ENCODE measurements at places on chromosomes 4 and X.

- no peak for DNase-seq
These were observed 23.6 kb downstream of the RBM10 start for GRCh38 chrX:47168495-47169073.

DNA sequence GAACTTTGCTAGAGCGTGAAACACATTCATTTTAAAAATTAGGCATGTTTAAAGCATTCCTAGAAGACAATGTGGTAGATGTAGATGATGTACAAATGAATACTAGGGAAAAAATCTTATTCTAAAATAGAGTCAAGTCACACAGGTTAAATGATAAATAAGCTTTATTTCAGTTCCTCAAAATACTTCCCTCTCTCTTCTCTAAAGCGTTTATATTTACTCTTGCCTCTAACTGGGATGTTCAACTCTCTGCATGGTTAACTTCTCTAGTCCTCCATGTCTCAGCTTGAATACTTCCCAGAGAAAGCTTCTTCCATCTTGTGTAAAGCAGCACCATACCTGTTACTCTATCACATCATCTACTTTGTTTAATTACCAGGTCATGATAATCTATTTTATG, 30.9 kb upstream of the GLRA3 start:
- no peak for DNase-seq

GRCh38 chr4:67928546-67928945, 34.7 kb downstream of the TMPRSS11A start:
- no peak for DNase-seq

DNA sequence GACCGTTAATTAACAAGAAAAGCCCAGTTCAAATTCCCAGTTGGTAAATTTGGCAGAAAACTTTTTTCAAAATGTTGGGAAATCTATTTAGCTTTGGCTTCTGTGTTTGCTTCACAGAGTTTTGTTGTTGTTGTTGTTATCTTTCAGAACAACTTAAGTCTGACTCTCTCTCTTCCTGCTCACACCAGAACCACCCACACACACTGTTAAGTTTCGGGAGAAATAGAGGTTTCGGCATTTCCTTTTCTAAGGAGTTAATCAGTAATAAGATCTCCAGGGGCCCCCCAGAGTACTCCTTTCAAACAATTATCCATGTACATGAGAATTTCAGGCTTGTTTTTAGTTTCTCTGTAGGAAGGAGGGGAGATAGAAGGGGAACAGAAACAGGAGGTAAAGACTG, 106.2 kb upstream of the PTCHD1 start:
- no peak for DNase-seq

DNA sequence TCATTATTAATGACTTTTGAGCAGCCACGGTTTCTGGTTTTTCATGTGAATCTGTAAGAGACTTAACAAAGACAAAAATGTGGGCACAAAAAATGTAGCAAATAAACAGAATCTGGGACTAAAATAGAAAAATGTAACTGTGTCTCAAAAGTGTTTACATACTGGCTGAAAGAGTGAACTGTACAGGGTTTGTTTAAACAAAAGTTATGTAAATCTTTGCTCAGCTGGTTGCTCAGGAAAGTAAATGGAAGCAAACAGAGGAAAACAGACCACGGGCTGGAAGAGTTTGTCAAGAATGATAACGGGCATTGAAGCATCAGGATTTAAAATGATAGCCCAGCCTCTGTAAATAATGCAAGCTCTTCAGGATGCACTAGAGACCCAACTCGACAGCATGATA, 921.8 kb upstream of the FTHL17 start:
- no peak for DNase-seq

DNA sequence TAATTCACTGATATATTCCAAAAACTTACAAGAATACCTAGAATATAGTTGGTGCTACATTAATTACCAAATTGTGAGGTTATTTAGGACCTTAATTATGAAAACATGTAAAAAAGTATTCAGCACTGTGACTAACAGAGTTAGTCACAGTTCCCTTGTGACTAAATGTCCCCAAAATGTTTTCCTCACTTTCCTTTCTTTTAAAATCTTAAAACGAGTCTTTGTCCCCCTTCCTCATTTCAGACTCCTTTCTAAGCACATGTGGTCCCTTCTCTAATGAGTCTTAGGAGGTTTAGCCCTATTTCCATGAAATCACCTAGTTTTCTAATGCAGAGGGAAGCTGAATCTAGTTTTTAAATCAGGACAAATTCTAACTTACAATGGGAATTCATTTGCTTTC, 175.0 kb downstream of the PPP3CA start:
- DNase-seq: no peak

DNA sequence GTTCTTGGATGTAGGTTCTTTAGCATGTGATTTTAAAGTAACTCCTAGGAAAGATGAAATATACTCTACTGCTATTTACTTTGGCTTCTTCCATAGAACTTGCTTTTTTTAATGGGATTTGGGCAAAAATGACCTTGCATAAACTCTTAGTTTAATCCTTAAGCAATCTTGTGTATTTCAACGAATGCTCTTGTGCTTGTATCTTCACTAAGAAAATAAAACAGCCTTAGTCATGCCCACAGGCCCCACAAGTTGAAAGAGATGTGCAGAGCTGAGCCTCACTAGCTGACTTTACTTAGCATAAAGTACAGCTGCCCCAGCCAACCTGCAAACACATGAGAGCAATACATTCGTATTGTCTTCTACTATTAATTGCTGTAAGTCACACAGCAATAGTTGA, 1609.2 kb downstream of the STIM2 start:
- DNase-seq: peak; percentile 35

DNA sequence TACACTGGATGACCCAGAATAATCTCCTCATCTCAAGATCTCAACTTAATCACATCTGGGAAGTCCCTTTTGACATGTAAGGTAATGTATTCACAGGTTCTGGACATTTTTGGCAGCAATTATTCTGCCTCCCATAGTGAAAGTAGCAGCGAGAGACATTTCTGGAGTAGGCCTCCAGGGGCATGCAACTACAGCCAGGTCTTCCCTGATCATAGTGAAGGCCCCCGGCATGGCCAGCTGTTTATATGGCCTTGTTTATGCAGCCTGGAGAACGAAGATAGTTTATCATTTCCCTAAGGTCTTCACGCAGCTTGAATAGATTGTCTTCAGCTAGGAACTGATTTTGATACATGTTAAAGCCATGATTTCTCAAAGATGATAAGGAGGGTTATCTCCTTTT, 139.9 kb downstream of the RNF150 start:
- DNase-seq: no peak

- no peak for DNase-seq
These were observed 12.5 kb downstream of the OGT start for GRCh38 chrX:71545364-71545763.

- no peak for DNase-seq
These were observed 2.6 kb upstream of the TCEANC start for GRCh38 chrX:13650318-13650717.

- peak; percentile 66 for DNase-seq
These were observed 11.4 kb upstream of the FMR1 start for GRCh38 chrX:147900349-147900748.

GRCh38 chr4:15674046-15674445, 7.6 kb upstream of the FAM200B start:
- DNase-seq: no peak

DNA sequence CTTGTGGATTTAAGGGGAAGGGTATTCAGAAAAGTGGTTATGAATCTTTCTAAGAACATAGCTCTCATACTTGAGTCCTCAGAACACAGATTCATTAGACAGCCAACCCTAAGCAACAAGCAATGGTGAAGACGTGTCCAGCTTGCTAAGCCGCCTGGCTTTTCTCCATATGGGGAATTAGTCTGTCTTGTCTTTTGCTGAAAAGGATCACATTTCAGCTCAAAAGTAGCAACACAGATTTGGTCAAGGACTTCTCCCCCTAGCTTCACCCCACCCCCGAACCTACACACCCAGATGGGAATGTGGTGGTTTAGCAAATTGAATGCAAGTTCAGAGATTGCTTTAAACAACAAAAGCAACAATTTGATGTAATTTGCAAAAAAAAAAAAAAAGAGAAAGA, 103.3 kb upstream of the RASGEF1B start:
- DNase-seq: no peak

DNA sequence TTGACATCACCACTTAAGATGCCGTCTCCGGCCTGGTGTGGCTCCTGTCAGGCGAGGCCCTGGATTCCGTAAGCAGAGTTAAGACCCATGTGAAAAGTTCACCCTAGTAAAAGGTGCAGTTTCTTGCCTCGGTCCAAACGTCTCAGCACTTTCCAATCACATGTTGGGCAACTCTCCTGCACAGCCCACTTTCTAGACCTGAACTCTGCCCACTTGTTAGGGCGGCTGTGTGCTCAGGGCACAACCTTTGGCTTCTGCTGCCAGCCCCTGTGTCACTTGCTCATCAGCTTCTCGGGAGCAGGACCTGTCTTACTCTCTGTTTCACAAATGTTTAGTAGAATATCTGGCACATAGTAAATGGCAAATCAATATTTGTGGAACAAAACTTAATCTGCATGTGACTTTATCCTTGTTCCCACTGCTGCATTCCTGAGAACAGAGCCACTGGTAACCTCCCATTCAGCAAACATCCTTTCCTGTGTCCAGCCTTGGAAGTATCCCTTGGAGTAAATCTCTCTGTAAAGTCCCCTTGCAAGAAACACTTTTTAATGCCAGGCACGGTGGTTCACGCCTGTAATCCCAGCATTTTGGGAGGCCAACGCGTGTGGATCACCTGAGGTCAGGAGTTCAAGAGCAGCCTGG, 38.7 kb upstream of the SH3RF1 start:
- DNase-seq: no peak

- peak; percentile 54 for DNase-seq
These were observed 185.5 kb upstream of the ANXA10 start for GRCh38 chr4:167906851-167907250.

GRCh38 chr4:1031956-1032795, 20.8 kb downstream of the FGFRL1 start:
- no peak for DNase-seq

DNA sequence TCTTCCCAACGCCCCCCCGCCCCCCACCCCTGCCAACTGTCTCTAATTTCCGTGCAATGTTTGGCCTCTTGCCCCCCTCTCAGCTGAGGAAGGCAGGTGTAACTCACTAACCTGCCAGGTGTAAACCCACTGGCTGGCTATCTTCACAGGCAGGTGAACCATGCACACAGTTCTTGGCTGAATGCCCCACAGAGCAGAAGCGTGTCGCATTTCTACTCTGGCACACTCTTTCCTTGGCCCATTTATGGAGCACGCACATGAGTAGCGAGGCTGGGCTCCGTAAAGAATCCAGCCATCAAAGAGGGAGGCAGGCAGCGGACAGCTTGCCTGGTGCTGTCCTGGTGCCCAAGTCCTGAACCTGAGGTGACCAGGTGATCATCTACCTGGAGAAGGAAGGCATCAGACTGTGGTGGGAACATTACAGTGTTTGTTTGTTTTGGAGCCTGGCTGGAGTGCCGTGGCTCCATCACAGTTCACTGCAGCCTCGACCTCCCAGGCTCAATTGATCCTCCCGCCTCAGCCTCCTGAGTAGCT, 39.2 kb upstream of the CRMP1 start:
- DNase-seq: no peak

- no peak for DNase-seq
These were observed 30.8 kb downstream of the NDNF start for GRCh38 chr4:121041307-121042090.

DNA sequence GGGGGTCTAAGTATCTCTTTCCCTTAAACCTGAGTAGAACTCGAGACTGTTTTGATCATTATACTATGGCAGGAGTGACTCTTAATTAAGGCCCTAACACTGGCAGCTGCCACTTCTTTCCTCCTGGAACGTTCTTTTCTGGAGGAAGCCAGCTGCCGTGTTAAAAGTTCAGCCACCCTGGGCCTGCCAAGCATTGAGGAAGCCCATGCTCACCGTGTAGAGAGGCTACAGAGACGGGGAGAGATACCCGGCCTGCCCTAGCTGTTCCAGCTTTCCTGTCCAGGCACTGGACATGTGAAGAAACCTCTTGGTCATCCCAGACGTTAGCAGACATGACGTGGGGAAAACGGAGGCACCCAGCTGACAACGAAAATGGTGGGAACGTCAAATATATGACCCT, 274.1 kb downstream of the ARHGAP10 start:
- DNase-seq: no peak

DNA sequence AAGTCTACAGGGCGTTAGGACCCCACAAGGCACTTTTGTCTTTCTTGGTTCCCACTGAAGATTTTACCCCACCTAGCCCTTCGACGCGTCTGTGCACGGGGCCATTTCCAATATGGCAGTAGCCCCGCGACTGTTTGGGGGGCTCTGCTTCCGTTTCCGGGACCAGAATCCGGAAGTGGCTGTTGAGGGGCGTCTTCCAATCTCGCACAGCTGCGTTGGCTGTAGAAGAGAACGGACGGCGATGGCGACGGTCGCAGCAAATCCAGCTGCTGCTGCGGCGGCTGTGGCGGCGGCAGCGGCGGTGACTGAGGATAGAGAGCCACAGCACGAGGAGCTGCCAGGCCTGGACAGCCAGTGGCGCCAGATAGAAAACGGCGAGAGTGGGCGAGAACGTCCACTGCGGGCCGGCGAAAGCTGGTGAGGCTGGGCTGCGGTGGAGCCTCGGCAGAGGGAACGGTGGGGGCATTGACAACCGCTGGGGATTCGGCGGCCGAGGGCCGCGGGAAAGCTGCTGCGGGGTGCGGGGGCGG, at the start of gene USP11:
TSS of gene USP11 (plus strand) at position 207 of the 530 bp plus-strand sequence. CDS start at position 242, 35 bp downstream.
- peak; percentile 48 for DNase-seq

GRCh38 chrX:8971116-8971515, 62.8 kb downstream of the FAM9B start:
- peak; percentile 53 for DNase-seq

DNA sequence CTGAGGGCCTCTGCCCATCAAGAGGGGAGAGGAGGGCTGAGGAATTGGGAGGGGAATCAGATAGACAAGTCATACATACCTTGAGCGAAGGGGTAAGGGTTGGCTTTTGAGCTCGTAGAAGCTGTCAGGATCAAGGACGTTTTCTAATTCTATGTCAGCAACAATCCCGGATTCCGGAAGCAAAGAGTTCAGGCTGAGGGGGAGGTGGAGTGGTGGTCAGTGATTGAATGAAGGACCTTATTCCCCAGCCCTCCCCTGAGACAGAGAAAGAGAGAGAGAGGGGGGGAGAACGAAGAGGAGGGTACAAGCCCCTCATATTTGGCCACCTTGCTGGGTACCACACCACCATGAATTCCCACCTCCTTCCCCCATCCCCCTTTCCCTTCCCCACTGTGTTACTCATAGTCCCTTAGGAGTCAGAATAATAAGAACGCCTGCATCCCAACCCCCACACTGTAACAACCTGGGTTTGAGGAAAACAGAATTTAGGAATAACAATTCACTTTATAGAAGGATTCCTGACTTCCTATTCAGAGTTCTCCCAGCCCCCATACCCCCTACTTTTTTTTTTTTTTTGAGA, 2.7 kb downstream of the TFE3 start:
- DNase-seq: peak; percentile 61

- DNase-seq: no peak
These were observed at the start of gene CD40LG for GRCh38 chrX:136647677-136648360. Gene CD40LG (plus strand): TSS chrX:136648158. CDS start chrX:136648249, 91 bp downstream.

- no peak for DNase-seq
These were observed 3.7 kb downstream of the BGN start for GRCh38 chrX:153498453-153498852.

Data from fibroblast of skin of back (primary cell).